ENCODE measurements at places on chromosomes 2 and 18.

DNA sequence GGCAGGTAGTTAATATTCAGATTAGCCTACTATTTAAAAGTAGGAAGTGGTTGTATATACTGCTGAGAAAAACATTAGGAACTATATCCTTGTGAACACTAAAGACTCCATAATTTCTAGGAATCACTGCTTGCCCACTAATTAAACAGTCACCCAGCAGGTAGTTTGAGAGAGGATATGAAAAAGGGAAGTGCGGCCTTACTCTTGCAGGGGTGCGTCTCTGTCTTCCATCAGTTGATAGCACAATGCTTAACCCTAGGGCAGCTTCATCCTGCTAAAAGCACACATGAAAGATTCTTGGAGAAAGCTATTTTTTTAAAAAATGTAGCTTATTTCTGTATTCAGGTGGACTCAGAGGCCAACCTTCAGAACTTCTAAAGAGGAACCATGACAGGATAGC, 53.1 kb upstream of the ATP5MC3 start:
- no peak overlapping the region for H3K4me3 ChIP-seq
- no peaks in the 10 kb centered on the region for H3K4me1 ChIP-seq
- H3K27me3 ChIP-seq = no peaks in the 10 kb centered on the region
- H3K36me3 ChIP-seq = no peaks in the 10 kb centered on the region

- H3K27me3 ChIP-seq = no peaks in the 10 kb centered on the region
- H3K4me3 ChIP-seq = no peak overlapping the region
- no peaks in the 10 kb centered on the region for H3K4me1 ChIP-seq
Measured at GRCh38 chr2:103121106-103121505, 359.3 kb downstream of the TMEM182 start.

- H3K27ac ChIP-seq = no peak overlapping the region
- no peak for DNase-seq
- H3K36me3 ChIP-seq = no peaks in the 10 kb centered on the region
- H3K4me3 ChIP-seq = no peak overlapping the region
Measured at GRCh38 chr18:26414901-26415440, 133.4 kb downstream of the KCTD1 start.

DNA sequence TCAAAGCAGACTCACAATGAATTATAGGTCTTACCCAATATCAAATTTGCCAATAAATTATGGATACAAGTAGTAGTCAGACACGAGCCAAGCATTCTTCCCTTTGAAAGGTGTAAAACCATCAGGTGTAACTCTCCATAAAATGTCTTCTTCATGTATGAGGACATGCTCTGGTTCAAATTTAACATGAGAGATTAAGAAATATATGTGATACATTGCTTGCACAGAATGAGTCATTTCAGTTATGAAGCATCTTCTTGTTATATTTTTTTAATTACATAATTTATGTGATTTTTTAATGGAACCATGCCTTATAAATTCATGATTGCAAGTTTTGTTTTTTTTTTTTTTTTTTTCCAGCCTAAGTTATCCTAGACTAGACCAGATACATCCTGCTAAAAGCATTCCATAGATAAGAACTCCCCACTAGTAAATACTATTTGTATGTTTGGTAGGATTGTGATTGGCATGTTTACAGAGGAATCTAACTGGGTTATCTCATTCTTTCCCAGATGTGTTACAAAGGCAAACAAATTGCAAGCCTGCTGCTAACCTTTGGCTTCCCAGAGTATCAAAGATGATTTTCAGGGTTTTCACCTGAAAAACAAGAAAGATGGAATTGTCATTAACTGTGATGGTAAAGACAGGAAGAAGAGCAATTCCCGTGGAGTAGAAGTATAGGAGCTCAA, 621.9 kb downstream of the XIRP2 start:
- H3K27ac ChIP-seq = no peak overlapping the region
- no peak for DNase-seq
- H3K27me3 ChIP-seq = no peaks in the 10 kb centered on the region
- no peak overlapping the region for H3K4me3 ChIP-seq
- no peaks in the 10 kb centered on the region for H3K4me1 ChIP-seq

- DNase-seq = no peak
- no peaks in the 10 kb centered on the region for H3K4me1 ChIP-seq
- H3K36me3 ChIP-seq = no peaks in the 10 kb centered on the region
- peaks cover 7% of the 10 kb centered on the region for H3K27me3 ChIP-seq
Measured at GRCh38 chr2:98310010-98310409, 36.2 kb upstream of the CNGA3 start.

DNA sequence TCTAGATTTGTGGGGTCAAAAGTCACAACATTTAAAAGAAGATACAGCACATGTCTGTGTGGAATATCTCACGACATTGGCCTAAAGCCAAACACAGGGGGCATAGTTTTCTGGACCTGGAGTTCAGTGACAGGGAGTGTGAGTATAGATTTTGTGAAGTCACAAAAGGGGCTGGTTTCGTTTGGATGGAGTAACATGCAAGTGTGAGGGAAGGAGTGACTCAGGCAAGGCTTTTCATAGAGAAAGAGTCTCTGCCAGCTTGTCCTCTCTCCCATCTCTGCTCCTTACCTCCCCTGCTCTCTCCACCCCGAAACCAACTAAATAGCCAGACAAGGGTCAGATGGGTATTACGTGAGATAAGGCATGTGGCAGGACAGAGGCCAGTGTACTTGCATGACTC, 3.7 kb upstream of the EPAS1 start:
- H3K4me1 ChIP-seq = peaks cover 8% of the 10 kb centered on the region
- no peaks in the 10 kb centered on the region for H3K36me3 ChIP-seq
- H3K27ac ChIP-seq = no peak overlapping the region
- H3K27me3 ChIP-seq = peaks cover 20% of the 10 kb centered on the region
- no peak for DNase-seq

GRCh38 chr2:197378086-197378485, 56.7 kb downstream of the SF3B1 start:
- H3K36me3 ChIP-seq = no peaks in the 10 kb centered on the region
- H3K4me1 ChIP-seq = peaks cover 12% of the 10 kb centered on the region
- H3K4me3 ChIP-seq = no peak overlapping the region
- no peak for DNase-seq

DNA sequence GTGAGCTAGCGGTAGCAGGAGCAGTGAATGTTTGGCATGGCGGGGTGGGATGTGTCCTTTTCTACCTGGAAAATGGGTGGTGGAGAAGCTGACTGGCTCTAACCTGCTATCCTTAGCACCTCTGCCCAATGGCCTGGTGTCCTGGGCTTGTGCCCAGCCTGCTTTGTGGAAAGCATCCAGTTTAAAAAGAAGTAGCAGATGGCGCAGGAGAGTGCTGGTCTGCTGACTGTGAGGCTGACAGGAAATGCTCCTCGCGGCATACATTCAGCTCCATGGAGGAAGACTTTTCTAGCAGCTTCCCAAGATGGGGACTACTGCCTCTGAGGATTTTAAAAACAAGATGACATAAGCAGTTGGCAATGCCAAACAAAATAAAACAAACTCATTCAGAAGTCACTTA, 56.2 kb upstream of the LYPD6B start:
- no peaks in the 10 kb centered on the region for H3K4me1 ChIP-seq
- no peak for DNase-seq
- no peak overlapping the region for H3K4me3 ChIP-seq
- H3K36me3 ChIP-seq = no peaks in the 10 kb centered on the region
- no peaks in the 10 kb centered on the region for H3K27me3 ChIP-seq

DNA sequence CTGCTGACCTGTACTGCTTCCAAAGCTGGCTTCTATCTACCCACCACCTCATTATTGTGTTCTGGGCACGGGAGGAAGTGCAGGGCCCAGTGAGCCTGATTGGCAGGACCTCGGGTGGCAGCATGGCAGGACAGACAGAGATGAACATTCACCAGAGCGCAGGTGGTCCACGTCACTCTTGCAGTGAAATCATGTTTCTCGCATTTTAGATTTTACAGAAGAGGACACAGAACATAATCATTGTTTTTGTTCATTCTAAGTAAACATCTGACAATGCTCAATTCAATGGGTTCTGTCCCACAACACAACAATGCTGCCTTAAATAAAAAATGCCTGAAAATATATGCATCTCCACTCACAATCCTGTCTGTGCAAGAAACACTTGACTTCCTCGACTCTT, 11.5 kb upstream of the BIN1 start:
- H3K4me3 ChIP-seq = no peak overlapping the region
- no peaks in the 10 kb centered on the region for H3K36me3 ChIP-seq
- no peaks in the 10 kb centered on the region for H3K27me3 ChIP-seq
- no peaks in the 10 kb centered on the region for H3K4me1 ChIP-seq

DNA sequence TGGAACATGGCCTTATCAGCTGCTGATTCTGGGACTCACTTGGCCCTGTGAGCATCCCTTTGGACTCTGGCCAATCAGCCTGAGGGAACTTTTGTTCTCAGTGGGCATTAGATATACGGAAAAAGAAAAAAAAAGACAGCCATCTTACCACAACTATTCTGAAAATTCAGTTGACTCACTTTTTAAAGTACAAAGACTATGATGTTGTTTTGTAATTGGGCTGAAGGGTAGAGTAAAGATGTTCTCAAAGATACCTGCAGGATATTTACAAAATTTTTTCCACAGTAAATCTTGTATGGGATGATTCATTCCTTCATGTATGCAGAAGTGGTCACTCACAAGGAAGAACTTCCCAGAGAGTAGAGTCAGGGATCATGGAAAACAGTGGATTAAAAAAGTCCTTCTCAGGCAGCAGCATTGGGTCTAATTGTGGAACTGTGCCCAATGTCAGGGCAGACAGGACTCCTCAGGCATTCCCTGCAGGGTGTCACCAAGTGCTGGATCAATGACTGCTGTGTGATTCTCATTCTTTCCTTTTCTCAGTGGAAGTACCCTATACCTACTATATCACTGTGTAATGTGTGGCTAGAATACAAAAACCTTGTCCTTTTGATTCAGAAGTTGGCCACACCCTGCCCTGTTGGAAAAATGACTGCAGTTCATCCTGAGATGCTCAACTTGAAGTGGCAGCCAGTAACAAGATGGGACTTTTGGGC, 35.4 kb downstream of the SULT1C4 start:
- no peaks in the 10 kb centered on the region for H3K4me1 ChIP-seq
- DNase-seq = no peak
- no peak overlapping the region for H3K27ac ChIP-seq
- no peaks in the 10 kb centered on the region for H3K27me3 ChIP-seq
- no peak overlapping the region for H3K4me3 ChIP-seq

GRCh38 chr2:40579247-40579646, 127.4 kb upstream of the SLC8A1 start:
- DNase-seq = no peak
- no peaks in the 10 kb centered on the region for H3K4me1 ChIP-seq
- no peaks in the 10 kb centered on the region for H3K36me3 ChIP-seq

GRCh38 chr2:120749506-120750431, 14.1 kb downstream of the GLI2 start:
- no peak overlapping the region for H3K27ac ChIP-seq
- H3K4me3 ChIP-seq = no peak overlapping the region
- no peaks in the 10 kb centered on the region for H3K4me1 ChIP-seq
- H3K36me3 ChIP-seq = no peaks in the 10 kb centered on the region

DNA sequence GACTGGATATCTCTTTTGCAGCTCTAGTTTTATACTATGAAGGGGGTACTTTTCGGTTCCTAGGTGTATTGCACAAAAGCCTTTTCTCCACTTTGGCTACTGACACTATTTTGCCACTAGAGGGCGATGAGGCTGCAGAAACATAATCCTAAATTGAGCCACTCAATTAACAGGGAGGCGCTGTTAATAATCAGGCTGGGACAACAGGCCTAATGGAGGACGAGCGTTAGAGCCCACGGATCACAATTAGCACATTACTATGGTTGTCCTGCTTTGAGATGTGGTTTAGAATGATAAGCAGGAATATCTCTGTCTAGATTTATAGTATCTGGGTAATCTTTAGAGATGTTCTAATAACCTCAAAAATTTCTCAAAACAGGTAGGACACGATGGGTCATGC, 62.2 kb upstream of the PMAIP1 start:
- no peak overlapping the region for H3K4me3 ChIP-seq
- no peaks in the 10 kb centered on the region for H3K27me3 ChIP-seq
- no peaks in the 10 kb centered on the region for H3K36me3 ChIP-seq
- DNase-seq = peak; percentile 82

- H3K27me3 ChIP-seq = no peaks in the 10 kb centered on the region
- no peak overlapping the region for H3K27ac ChIP-seq
- H3K4me1 ChIP-seq = no peaks in the 10 kb centered on the region
- H3K4me3 ChIP-seq = no peak overlapping the region
Measured at GRCh38 chr2:201923436-201924328, 110.0 kb upstream of the FZD7 start.

DNA sequence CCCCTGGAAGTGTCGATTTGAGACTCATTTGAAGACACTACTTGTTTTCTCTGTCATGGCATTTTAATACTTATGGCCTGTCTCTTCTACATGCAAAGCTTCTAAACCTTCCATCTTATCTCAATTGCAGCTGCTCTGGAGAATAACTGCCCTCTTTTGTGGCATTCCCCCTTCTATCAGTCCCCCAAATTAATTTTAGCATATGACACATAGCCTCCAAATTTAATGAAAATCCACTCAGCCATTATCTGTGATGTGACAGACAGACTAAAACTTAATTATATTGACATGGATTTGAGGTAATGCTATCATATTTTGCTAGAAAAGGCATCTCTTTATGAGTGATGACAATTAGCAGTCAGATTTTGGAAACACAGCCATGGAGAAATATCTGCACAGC, 71.2 kb downstream of the LRRTM1 start:
- no peak for DNase-seq
- H3K4me3 ChIP-seq = no peak overlapping the region
- H3K27me3 ChIP-seq = no peaks in the 10 kb centered on the region
- H3K36me3 ChIP-seq = no peaks in the 10 kb centered on the region
- H3K27ac ChIP-seq = no peak overlapping the region
- no peaks in the 10 kb centered on the region for H3K4me1 ChIP-seq

DNA sequence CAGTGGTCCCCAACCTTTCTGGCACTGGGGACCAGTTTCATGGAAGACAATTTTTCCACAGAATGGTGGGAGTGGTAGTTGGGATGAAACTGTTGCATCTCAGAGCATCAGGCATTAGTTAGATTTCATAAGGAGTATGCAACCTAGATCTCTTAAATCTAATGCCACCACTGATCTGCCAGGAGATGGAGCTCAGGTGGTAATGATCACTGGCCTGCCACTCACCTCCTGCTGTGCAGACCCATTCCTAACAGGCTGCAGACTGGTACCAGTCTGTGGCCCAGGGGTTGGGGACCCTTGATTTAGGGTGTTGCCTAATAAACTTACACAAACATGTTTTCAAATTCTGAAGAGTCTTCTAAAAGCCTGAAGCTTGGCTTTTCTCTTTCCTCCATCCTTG, 261.3 kb downstream of the CDH19 start:
- no peak for DNase-seq
- H3K36me3 ChIP-seq = no peaks in the 10 kb centered on the region
- H3K4me1 ChIP-seq = no peaks in the 10 kb centered on the region

- H3K4me3 ChIP-seq = no peak overlapping the region
- H3K27ac ChIP-seq = no peak overlapping the region
- no peak for DNase-seq
- no peaks in the 10 kb centered on the region for H3K27me3 ChIP-seq
Measured at GRCh38 chr18:65752625-65753325, 2.0 kb downstream of the CDH7 start.

- no peak overlapping the region for H3K4me3 ChIP-seq
- H3K4me1 ChIP-seq = peaks cover 4% of the 10 kb centered on the region
- H3K27me3 ChIP-seq = no peaks in the 10 kb centered on the region
- H3K27ac ChIP-seq = no peak overlapping the region
Measured at GRCh38 chr2:203709416-203710040, 3.1 kb downstream of the CD28 start.

GRCh38 chr2:191287820-191288219, 42.6 kb downstream of the MYO1B start:
- no peak overlapping the region for H3K27ac ChIP-seq
- DNase-seq = no peak
- no peaks in the 10 kb centered on the region for H3K36me3 ChIP-seq

Measured in GM12878 (cell line).